Ureter (tissue), 1 donor: ENCODE measurements at places on chromosomes 2 and 18.

GRCh38 chr2:72545790-72546189 is 280.0 kb downstream of the EXOC6B start:
- no peak for DNase-seq

DNA sequence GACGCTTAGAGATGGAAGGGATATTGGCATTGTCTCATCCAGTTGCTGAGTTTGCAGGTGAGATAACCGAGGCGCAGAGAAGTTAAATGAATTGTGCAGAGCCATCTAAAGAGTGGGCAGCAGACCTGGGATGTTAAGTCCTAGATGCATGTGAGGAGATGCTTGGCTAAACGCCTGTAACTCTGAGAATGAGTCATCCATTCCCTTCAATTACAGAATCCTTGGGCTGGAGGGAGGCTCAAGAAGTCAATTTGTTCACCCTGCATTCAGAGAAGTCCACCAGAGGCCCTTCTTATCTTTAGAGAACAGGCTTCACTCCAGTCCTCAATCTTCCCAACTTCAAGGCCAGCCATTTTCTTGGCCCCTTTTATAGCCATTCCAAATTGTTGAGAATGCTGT is 1.6 kb downstream of the EHD3 start:
- peak; percentile 34 for DNase-seq

- peak; percentile 24 for DNase-seq
Measured at GRCh38 chr18:78741381-78742217, 238.0 kb upstream of the SALL3 start.

- peak; percentile 12 for DNase-seq
Measured at GRCh38 chr2:30684026-30684425, 123.2 kb downstream of the CAPN13 start.

DNA sequence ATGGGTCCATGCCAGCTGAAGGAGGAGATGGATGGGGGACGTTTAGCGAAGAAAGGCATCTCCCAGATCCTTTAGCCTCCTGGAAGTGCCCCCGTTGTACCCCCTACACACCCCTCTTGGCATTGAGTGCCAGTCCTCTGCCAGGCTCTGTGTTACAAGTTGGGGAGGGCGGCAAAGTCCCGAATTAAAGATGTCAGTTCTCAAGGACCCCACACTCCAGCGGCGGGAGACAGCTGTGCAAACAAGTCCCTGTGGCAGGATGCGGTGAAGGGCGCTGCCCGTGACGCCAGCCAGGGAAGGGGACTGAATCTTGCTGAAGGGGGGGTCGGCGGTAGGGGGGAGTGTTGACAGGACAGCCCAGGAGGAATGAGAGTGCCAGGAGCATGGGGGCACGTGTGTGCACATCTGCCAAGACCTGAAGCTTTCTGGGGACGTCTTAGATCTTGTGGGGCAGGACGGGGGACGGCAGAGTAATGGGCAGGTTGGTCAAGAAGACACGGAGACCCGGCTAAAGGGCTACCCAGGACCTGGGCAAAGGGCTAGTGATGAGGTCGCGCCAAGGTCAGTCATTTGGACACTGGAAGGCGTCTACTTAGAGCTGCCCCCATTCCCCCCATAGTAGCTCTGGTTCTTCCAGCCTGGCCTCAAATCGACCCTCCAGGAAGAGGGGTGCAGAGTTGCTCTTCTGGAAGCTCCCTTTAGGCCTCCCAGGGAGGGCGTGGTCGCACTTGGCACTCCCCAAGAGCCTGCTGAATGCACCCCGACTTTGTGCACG is 2.8 kb upstream of the CTDSP1 start:
- peak; percentile 90 for DNase-seq

GRCh38 chr2:199870581-199870980 is 19.6 kb upstream of the FTCDNL1 start:
- DNase-seq: no peak

GRCh38 chr18:31077878-31078277 is 24.3 kb downstream of the DSC2 start:
- no peak for DNase-seq

GRCh38 chr2:1594123-1594372 is 150.3 kb downstream of the PXDN start:
- no peak for DNase-seq

- DNase-seq: no peak
Measured at GRCh38 chr2:63047321-63048279, 3.0 kb upstream of the OTX1 start.

- no peak for DNase-seq
Measured at GRCh38 chr18:70428439-70428838, 139.6 kb downstream of the SOCS6 start.

DNA sequence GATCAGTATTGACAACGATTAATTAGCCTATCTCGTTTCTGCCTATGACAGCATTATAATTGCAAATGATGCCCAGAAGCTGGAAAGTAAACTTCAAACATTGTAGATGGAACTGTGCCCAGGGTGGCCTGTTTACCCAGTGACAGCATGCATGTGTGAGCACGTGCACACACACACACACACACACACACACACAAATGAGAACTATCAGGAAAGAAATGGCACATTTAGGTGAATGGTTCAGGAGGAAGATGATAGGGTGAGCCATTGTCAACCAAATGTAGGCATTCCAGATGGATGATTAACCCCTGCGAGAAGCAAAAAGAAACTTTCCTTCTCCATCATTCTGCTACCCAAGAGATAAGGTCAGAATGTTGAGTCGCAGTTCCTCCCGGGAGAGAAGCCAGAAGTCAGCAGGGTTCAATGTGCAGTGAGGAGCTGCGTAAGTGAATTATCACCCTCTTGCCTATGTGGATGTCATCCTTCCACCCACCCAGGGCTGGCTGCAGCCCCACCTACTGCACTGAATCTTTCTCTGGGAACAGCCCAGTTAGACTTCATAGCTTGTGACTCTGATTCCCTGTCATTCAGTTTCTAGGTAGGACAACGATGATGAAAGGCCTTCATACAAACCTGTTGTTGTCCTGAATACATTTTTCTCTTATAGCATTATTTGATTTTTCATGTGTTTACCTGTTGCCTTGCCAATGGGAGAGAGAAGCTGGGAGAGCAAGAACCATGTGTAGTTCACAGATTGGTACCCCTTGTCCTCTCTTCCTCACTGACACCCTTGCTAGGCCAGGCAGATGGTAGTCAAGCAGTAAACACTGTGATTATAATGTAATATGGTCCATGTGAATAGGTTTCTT is 3.5 kb upstream of the APOB start:
- DNase-seq: no peak

GRCh38 chr18:69730664-69731063 is 217.0 kb downstream of the CD226 start:
- no peak for DNase-seq

- DNase-seq: no peak
Measured at GRCh38 chr2:46913471-46914381, 1.9 kb downstream of the MCFD2 start.

DNA sequence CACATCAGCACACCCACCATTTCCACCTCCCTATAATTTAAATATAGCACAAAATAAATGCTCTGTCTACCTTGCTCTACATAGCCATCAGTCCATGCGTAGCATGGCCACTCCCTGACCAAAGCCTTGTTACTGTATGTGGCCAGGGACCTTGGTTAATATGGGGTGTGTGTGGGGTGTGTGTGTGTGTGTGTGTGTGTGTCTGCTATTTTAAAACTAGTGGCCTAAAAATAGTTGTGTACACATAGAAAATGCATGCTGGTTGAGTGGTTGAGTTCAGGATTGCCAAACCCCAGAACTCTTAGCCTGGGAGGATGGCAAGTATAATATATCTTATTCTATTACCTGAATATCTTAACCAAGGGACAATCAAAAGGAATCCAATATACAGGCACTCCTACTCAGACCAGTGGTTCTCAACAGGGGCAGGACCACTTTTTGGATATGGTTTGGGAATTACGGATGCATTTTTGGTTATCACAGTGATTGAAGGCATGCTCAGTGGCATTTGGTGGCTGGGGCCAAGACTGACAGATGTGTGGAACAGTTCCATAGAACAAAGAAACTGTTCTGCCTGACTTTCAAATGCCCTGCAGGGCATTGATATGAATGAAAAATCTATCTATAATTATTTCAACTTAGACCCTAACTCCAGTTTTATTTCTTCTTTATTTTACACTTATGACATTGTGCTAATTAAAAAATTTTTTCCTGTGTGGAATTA is 72.3 kb upstream of the PSME4 start:
- no peak for DNase-seq

GRCh38 chr2:237153181-237153580 is 67.5 kb downstream of the COPS8 start:
- DNase-seq: peak; percentile 34

GRCh38 chr2:65574993-65575392 is 142.6 kb upstream of the SPRED2 start:
- DNase-seq: no peak

DNA sequence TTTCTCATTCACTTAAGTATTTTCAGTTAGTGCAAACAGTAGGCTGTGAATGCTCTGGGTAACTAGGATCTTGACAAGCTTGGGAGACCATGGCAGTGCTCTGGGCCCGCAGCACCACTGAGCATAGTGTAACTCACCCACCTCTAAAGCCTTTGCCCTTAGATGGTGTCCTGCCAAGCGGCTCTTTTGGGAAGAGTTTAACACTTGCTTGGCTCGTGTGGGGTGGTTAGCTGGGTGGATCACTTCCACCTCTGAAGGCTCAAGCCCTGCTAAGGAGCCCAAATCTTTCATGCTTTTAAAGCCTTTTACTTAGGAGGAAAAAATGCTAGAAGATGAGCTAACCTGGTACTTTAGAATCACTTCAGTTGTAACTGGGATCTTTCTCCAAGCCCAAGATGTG is 33.9 kb downstream of the PTPN18 start:
- no peak for DNase-seq

DNA sequence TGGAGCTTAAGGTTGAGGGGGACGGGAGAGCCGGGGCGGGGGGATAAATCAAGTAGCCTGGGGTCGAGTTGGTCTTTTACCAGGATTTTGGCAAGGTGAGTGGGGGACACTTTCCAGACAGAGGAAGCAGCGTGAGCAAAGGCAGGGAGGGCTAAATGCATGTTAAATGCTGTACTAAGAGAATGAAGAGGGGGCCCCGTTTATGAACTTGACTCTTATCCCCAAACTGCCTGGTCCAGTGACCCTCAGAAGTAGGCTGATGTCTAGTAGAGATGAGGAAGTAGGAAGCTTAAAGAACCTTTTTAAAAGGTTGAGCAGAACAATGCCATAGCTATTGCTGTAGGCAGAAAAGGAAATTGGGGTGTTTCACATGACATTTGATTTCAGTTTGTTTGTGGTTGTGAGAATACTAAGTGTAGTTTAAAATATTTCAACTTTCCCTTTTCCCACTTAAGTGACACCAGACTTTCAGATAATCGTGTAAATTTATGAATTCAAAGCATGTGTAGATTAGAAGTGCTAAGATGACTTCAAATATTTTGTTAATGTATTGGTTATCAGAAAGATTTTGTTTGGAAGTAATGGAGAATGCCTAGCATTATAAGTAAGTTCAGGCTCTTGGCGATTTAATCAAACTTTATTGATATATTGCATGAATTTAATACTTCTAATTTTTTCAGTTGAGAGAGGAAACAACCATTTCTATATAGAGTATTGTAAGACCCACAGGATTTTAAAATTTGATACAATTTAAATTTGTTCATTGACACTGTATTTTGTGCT is 1.8 kb downstream of the REL start:
- no peak for DNase-seq

DNA sequence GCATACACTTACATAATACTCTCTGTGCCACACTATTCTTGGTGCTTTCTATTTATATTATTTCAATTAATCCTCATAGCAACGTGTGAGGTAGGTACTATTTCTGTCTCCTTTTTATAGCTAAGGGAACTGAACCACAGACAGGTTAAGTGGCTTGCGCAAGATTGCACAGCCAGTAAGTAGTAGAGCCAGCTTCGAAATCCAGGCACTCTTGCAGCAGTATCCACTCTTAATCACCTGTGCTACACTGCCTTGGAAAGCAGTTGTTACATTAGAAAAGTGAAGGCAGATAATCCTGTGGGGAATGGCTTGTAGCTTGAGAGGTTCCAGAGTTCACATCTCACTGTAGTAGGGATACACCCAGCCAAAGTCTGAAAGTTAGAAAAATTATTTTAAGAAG is 198.3 kb downstream of the LDLRAD4 start:
- DNase-seq: no peak

GRCh38 chr2:125168442-125168841 is 1143.4 kb downstream of the CNTNAP5 start:
- no peak for DNase-seq

- DNase-seq: no peak
Measured at GRCh38 chr2:132383956-132384355, 32.6 kb upstream of the GPR39 start.

DNA sequence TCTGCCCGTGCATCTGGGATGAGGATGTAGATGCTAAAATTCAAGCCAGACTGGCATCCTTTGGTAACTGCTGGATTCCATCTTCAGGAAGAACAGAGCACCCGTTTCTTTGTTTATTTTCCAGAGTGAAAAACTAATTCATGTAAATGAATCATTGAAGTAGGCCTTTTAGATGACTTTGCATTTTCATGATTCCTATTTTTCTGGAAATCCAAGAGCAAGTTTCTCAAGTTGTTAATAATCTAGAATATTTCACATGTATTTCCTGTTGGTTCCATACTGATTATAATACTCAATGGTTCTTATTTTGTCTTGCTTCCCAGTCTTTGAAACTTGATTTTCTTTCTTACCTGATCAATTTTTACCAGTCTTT is 328.4 kb downstream of the LPIN1 start:
- DNase-seq: no peak

DNA sequence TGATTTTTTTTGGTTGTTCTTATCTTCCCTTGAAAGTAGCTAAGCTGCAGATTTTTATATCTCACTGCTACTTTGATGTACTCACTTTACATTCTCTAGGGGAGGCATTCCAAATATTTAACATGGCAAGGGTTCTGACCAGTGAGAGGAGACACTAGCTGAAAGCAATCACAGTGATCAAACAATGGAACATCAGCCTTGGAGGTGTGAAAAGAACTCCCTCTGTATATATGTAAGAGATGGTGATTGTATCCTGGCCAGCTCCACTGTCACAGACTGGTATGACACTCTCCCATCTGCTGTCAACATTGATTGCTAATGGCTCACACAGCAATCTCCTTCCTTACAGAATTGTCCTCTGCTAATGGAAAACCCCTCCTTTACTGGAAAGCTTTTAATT is 291.7 kb upstream of the CDH19 start:
- DNase-seq: no peak

- DNase-seq: no peak
Measured at GRCh38 chr2:145851730-145852129, 1331.8 kb upstream of the ZEB2 start.

- DNase-seq: no peak
Measured at GRCh38 chr2:160270571-160271113, 70.6 kb upstream of the ITGB6 start.

DNA sequence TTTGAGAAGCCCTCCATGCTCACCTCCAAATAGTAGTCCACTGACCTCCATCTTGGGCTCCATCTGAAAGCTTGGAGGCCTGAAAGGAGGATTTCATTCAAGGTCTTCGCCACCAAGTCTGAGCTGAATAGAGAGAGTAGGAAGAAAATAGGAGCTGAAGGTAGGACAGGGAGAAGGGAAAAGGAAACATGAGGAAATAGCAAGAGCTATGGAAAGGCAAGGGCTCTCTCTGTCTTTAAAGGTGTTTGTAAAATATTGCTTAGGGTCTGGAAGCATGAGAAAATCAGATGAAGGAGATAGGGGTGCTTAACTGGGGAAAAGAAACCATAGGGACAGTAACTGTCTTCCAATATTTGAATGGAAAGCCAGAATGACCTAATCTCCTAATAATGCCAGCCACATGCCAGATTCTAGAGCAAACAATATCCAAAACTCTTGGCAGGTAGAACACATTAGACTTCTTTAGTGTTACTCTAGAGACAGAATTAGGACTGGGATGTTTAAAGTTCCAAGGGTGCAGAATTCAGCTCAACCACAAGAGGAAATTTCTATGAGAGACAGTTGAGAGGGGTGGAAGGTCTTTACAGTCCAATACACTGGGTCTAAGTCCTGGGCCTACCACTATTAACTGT is 67.4 kb downstream of the NAB1 start:
- no peak for DNase-seq
